ENCODE measurements at places on chromosomes 2 and 18.

- no peak overlapping the region for H3K27ac ChIP-seq
- no peak overlapping the region for H3K4me3 ChIP-seq
- H3K4me1 ChIP-seq = no peaks in the 10 kb centered on the region
- H3K36me3 ChIP-seq = peaks cover 40% of the 10 kb centered on the region
Measured at GRCh38 chr2:223877721-223878410, 40.5 kb upstream of the AP1S3 start.

GRCh38 chr2:217931846-217932560 is 70.8 kb downstream of the TNS1 start:
- no peak for DNase-seq
- H3K4me1 ChIP-seq = peaks cover 83% of the 10 kb centered on the region
- peak overlapping the region; percentile 70 for H3K27ac ChIP-seq
- no peaks in the 10 kb centered on the region for H3K27me3 ChIP-seq
- H3K4me3 ChIP-seq = no peak overlapping the region
- H3K36me3 ChIP-seq = peaks cover 18% of the 10 kb centered on the region

GRCh38 chr2:217980036-217980435 is 22.8 kb downstream of the TNS1 start:
- no peak overlapping the region for H3K4me3 ChIP-seq
- H3K36me3 ChIP-seq = peaks cover 5% of the 10 kb centered on the region
- H3K27me3 ChIP-seq = no peaks in the 10 kb centered on the region
- no peak for DNase-seq
- peaks cover 47% of the 10 kb centered on the region for H3K4me1 ChIP-seq
- no peak overlapping the region for H3K27ac ChIP-seq

- peaks cover 50% of the 10 kb centered on the region for H3K4me1 ChIP-seq
- H3K4me3 ChIP-seq = no peak overlapping the region
- H3K27me3 ChIP-seq = peaks cover 97% of the 10 kb centered on the region
- DNase-seq = peak; percentile 26
- no peak overlapping the region for H3K27ac ChIP-seq
Measured at GRCh38 chr2:118857677-118858484, 10.4 kb upstream of the EN1 start.

GRCh38 chr2:8520791-8521344 is 161.0 kb upstream of the ID2 start:
- H3K36me3 ChIP-seq = no peaks in the 10 kb centered on the region
- no peak overlapping the region for H3K4me3 ChIP-seq
- no peak overlapping the region for H3K27ac ChIP-seq
- no peak for DNase-seq
- H3K4me1 ChIP-seq = peaks cover 7% of the 10 kb centered on the region
- no peaks in the 10 kb centered on the region for H3K27me3 ChIP-seq

- DNase-seq = peak; percentile 13
- H3K36me3 ChIP-seq = no peaks in the 10 kb centered on the region
- H3K27ac ChIP-seq = no peak overlapping the region
- no peaks in the 10 kb centered on the region for H3K4me1 ChIP-seq
- no peak overlapping the region for H3K4me3 ChIP-seq
Measured at GRCh38 chr18:47735041-47735702, 195.3 kb downstream of the SMAD2 start.

- no peaks in the 10 kb centered on the region for H3K27me3 ChIP-seq
- no peak overlapping the region for H3K4me3 ChIP-seq
- no peak overlapping the region for H3K27ac ChIP-seq
Measured at GRCh38 chr18:2641638-2642037, 13.9 kb upstream of the SMCHD1 start.

GRCh38 chr2:195574312-195574711 is 82.7 kb upstream of the SLC39A10 start:
- H3K4me1 ChIP-seq = no peaks in the 10 kb centered on the region
- no peaks in the 10 kb centered on the region for H3K36me3 ChIP-seq
- H3K4me3 ChIP-seq = no peak overlapping the region
- H3K27ac ChIP-seq = peak overlapping the region; percentile 8
- no peak for DNase-seq

- H3K27ac ChIP-seq = peak overlapping the region; percentile 83
- DNase-seq = no peak
- peaks cover 35% of the 10 kb centered on the region for H3K4me1 ChIP-seq
- no peaks in the 10 kb centered on the region for H3K36me3 ChIP-seq
Measured at GRCh38 chr2:176130957-176131847, 1.7 kb downstream of the HOXD8 start.

DNA sequence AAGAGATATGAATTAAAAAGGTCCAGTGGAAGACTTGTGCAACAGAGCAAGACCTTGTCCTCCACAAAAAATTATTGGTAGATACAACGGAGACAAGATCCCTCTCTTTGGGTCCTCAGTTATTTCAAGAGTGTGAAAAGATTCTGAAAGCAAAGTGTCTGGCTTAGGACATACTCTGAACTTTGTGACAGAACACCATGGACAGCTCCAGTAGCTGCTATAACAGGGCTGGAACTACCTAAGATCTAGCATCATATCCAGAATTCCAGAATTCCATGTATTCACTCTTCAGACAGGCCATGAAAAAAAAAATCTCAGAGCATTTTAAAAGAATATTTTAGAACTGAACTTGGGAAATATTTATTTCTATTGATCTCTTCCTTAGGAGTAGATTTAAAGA is 74.8 kb upstream of the ZBTB14 start:
- no peak for DNase-seq
- H3K36me3 ChIP-seq = no peaks in the 10 kb centered on the region
- no peaks in the 10 kb centered on the region for H3K27me3 ChIP-seq
- no peak overlapping the region for H3K27ac ChIP-seq
- H3K4me1 ChIP-seq = no peaks in the 10 kb centered on the region

GRCh38 chr2:220949466-220949865 is 622.6 kb downstream of the EPHA4 start:
- no peaks in the 10 kb centered on the region for H3K36me3 ChIP-seq
- H3K4me1 ChIP-seq = no peaks in the 10 kb centered on the region
- H3K27me3 ChIP-seq = peaks cover 7% of the 10 kb centered on the region
- H3K4me3 ChIP-seq = no peak overlapping the region
- no peak for DNase-seq

GRCh38 chr2:66446941-66447340 is 12.0 kb downstream of the MEIS1 start:
- peaks cover 24% of the 10 kb centered on the region for H3K36me3 ChIP-seq
- H3K27me3 ChIP-seq = peaks cover 12% of the 10 kb centered on the region
- peak overlapping the region; percentile 42 for H3K4me3 ChIP-seq
- peaks cover 23% of the 10 kb centered on the region for H3K4me1 ChIP-seq
- DNase-seq = peak; percentile 64
- peak overlapping the region; percentile 87 for H3K27ac ChIP-seq
